T-helper 2 cell (primary cell): ENCODE measurements at places on chromosomes 2 and 18.

DNA sequence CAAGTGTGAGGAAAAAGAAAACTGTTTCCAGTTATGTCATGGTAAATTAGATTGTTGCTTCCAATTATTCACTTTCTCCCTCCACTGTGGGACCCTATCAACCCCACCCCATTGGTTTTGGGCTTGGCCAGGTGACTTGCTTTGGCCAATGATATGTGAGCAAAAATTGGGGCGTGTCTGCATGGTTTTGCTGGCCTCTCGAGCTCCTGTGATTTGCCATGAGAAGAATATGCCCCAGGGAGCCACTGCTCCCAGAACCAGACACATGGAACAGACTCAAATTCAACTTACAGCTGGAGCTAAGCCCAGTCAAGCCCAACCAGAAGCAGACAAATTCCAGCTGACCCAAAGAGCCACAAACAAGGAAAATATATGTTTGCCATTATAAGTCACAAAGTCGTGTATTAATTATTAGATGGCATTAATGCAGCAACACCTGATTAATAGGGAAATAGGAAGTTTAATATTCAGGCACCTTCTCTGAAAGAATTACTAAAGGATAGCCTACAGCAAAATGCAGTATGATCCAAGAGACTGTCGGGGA is 248.9 kb downstream of the ANAPC1 start:
- DNase-seq, result no peak

GRCh38 chr2:101806701-101807100 is 109.2 kb downstream of the MAP4K4 start:
- DNase-seq, result no peak

- no peak for DNase-seq
Observed at GRCh38 chr18:29157905-29158304, 981.0 kb upstream of the CDH2 start.

- DNase-seq, result no peak
Observed at GRCh38 chr2:218074031-218074430, 5.0 kb downstream of the RUFY4 start.

DNA sequence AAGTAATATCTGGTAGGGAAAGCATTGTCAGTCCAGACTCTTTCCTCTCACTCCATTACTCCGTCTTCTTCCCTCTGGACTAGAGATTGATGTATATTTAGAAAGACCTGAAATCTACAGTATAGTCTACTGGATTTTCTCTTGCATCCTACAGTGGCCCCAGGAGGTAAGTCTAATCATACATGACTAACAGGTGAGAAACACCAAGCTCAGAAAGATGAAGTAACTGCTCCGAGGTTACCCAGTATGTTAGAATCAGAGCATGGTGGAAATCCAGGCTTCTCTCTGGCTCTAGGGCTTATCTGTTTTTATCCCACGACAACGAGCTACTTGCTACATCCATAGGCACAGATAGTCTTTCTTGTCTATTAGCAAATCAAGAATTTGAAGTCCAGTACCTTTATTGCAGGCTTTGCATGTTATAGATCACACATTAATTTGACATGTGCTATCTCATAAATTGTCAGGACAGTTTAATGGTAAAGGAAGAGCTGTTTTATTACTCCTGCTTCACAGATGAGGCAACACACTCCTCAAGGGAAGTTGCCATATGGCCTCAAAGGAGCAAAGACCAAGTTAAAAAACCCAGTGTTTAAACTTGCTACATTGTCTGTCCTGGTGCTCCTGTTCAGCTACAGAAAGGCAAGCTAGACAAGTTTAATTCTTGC is 484.3 kb downstream of the THSD7B start:
- DNase-seq, result no peak

DNA sequence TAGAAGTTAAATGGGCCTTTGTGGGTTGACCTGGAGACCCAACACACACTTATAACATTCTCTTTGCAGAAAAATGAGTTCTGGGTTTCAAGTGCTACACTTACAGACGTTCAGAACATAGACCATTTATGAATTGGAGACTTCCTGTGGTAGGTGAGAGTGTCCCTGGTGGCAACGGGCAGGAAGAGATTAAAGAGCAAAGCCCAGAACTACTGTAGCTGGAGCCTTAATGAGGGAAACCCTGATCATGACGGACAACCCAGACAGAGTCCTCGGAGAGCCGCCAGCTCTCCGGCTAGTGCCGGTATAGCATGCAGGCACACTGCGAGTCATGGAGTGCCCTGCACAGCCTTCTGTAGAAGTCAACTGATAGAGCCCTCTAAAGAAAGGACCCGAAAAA is 44.5 kb upstream of the RMDN2 start:
- DNase-seq, result no peak

DNA sequence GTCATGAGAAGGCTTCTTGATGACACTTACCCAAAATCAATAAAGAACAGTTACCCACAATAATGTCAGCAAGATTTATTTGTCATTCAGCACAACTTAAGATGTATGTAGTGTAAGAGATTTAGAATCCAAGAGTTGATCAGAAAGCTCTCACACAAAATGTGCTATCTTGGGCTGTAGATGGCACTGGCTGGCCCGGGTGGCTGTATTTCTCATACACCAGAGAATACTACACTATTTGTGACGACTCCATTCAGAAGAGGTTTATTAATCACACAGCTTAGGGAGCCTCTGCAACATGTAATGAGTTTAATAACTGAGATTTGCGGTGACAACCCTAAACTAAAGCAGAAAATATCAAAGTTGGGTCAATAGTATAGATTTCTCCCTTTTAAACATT is 530.4 kb upstream of the KLHL29 start:
- no peak for DNase-seq

DNA sequence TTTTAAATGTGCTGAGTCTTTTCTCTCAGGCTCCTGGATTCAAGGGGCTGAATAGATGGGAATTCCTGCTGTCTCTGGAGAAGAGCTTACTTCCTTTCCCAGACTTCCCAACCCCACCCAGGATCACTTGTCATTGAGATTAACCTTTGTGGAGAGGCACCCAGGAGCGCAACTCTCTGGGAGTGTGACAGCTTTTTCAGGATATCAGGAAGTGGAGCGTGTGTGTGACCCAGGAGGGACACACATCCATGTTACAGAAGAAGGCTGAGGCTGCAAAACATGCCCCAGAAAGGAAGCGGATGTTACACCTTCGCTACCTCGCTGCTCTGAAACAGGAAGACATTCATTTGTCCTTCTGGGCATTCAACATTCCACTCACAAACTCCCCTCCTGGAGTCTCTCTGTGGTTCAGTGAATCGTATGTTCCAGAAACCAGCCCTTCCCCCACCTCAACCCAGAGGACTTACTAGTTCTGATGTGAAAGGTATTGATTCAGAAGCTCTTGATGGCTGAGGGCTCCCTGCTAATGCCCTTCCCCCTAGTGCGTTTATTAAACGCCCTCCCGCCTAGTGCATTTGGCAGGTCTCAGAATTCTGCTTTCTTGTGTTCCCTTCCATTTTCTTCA is 523.9 kb downstream of the TNS1 start:
- no peak for DNase-seq

DNA sequence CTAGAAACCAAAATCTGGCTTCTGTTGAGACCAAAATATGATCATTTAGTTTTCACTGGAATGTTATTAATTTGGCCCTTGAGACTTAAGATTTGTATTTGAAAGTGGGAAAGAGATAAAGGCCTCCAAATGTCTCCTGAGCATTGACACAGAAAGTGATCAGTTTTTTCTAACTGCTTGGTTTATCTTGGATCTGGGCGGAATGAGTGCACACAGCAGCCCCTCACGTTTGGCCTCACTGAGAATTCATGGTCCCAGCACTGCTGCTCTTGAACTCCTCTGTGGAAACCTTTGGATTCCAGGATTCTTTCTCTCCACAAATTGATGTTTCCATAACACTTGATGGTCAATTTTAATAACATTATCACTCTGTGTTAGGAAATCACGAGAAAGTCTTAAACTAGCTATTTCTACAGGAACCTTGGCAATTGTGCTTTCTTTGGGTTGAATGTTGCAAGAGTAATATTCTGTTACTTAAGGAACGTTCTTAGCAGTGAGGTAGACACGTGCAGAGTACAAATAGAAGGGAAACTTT is 180.3 kb upstream of the BCL2L11 start:
- no peak for DNase-seq

- DNase-seq, result no peak
Observed at GRCh38 chr2:120758181-120759144, 22.8 kb downstream of the GLI2 start.

- no peak for DNase-seq
Observed at GRCh38 chr2:203594541-203594940, 59.4 kb upstream of the RAPH1 start.

DNA sequence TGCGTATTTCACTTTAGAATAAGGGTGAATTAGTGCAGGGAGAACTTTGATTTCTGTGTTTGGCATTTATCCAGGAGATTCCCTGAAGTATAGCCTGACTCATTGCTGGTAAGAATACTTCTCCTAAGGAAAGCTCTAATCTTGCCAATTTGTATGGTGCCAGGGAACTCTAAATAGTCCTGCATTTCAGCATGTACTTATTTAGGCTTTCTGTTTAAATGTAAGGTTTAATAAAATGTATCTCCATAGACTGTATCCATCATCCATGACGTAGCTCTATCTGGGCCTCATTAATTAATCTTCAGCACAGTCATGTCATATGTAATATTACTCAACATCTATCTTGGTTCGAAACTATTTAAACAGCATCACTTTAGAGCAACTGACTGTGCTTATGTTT is 127.7 kb downstream of the DOK6 start:
- DNase-seq, result no peak

DNA sequence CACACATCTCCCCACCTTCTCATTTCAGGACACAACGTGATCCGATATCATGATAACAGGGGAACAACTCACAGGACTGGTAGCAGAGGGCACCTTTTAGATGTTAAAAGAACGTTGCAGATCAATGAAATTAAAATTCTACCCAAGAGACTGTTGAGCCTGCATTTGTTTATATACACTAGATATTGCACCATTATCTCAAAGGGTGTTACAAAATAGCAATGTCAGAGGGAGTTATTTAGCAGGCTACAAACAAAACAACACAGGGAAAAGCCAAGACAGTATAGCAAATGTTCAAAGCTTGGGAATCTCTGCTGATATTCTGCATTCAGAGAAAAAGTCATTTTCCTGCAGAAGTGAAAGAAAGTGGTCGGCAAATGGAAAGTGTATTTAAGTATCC is 139.5 kb downstream of the MYO5B start:
- no peak for DNase-seq

DNA sequence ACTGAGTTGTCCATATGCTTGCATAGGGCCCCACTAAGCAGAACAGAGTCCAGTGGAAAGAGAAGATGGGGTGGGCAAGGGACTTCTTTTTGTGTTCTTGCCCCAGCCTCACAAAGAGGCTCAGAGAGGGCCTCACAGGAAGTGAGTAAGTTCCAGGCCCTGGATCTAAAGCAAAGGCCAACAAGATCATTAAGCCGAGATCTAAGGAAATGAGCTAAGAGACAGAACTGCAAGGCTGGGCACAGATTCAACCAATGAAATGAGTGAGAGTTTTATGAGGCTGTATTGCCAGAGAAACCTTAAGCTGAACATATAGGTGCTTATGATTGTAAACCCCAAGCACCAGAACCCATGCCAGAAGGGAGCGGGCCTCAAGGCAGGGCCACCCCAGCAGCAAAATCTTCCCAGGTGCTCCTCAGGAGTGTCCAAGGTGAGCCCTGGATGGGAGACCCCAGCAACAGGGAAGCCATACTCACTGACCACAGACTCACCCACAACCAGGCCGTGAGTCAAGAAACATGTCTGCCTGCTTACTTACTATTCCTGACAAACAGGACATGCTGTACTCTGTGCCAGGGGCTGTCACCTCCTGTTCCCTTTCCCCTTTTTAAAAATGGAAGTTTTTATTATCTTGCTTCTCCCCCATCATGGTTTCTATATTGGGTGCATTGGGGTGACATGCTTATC is 40.2 kb downstream of the SLC14A1 start:
- DNase-seq, result no peak

GRCh38 chr2:191109888-191110287 is 40.9 kb downstream of the STAT4 start:
- DNase-seq, result no peak

GRCh38 chr2:24632172-24632571 is 141.1 kb downstream of the NCOA1 start:
- DNase-seq, result no peak

DNA sequence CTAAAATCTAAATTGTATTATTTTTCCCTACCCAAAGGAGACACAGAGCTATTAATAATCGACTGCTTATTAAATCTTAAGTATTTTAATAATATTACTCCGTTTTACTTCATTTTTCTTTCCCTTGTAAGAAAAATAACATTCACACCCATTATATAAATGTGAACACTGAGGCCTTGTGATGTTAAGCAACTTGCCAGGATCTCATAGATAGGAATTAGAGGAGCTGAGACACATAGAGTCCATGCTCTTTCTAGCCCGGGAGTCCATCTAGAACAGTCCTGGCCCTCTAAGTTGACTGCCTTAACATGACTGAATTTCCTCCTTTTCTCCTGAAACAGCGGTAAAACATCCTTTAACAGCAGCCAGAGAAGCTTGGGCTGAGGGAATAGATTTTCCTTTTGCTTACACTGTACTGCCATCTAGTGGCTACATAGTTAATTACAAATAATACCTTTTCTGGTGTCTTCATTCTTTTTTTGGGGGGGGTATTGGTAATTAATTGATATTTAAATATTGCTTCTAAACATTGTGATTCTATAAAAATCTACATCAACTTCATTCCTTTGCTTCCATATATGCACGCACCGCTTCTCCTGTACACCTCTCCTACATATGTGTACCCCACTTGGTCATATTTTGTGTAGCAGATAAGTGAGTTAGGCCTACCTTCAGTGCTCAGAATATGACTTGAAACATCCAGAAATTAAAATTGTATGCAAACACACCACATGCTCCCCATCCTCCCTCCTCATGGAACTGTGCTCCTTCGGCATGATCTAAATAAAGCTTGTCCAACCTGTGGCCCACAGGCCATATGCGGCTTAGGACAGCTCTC is 125.8 kb upstream of the HNMT start:
- DNase-seq, result no peak

DNA sequence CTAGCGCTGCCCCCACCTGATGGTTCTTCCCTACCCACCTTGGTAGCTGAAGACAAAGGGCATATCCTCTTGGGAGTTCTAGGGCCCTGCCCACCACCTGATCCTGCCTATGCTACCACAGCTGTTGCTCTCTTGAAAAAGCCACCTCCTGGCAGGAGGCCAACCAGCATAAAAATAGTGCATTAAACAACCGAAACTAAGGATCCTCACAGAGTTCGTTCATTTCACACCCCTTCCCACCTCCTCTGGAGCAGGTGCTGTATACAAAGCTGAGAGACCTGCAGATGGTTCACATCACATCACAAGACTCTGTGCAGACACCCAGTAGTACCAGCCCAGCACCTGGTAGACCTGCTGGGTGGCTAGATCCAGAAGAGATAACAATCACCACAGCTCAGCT is 1348.0 kb upstream of the TMEFF2 start:
- DNase-seq, result no peak
